HT-29 (cell line): ENCODE measurements at places on chromosomes 4 and X. TPM values are rescaled to one million over a fixed set of nuclear protein-coding genes. Genes with fewer than 3 reads are reported as not detected.
A peak's percentile ranks its signal among the peaks of the same experiment; 100 is the strongest.

LRAT gene
- not detected in 2 replicates for total RNA-seq

PCDH11X gene
- total RNA-seq, result not detected in 2 replicates

SSX1 gene
- not detected in 2 replicates for total RNA-seq

FRG2 gene
- not detected in 2 replicates for total RNA-seq

DNA sequence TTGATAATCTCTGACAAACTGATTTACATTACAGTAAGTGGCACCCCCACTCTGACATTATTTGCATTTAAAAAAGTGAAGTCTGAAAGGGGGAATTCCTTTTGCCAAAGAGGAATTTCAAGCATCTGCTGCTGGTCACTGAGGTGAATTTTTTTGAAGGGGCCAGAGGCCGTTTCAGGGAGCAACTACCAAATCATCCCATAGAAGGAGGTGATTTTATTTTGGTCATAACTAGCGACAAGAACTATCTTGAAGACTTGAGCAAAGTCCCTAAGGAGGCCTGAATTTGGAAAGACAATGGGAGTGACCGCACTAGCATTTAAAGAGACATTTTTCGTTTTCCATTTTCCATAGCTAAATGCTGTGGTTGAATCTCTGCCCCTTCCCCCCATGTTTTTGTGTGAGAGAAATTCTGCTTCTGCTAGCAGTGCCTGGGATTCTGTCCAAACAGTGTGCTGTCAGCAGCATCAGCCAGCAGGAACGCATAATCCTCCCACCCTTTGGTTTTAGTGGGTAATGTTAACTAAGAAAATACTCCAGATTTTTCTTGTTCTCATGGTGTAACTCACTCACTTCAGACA, 110.1 kb upstream of the MED14 start:
- no peak for DNase-seq

DNA sequence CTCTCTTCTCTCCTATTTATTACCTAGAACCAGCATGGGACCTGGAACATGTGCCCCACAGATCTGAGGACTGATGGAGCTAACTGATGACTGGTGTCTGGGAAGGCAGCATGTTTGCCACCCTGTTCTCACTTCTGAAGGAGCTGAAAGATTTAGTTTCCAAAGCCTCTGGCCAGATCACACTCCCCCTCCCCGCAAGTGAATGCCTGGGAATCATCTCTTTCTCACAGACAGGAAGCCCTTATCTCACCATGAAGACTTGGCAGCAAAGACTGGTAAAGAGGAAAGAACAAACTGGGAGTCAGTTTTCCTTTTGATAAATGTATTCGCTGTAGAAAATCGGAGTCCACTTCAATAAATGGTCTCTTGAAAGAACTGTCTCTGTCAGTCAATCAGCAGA, 21.0 kb upstream of the PCYT1B start:
- no peak for DNase-seq

DNA sequence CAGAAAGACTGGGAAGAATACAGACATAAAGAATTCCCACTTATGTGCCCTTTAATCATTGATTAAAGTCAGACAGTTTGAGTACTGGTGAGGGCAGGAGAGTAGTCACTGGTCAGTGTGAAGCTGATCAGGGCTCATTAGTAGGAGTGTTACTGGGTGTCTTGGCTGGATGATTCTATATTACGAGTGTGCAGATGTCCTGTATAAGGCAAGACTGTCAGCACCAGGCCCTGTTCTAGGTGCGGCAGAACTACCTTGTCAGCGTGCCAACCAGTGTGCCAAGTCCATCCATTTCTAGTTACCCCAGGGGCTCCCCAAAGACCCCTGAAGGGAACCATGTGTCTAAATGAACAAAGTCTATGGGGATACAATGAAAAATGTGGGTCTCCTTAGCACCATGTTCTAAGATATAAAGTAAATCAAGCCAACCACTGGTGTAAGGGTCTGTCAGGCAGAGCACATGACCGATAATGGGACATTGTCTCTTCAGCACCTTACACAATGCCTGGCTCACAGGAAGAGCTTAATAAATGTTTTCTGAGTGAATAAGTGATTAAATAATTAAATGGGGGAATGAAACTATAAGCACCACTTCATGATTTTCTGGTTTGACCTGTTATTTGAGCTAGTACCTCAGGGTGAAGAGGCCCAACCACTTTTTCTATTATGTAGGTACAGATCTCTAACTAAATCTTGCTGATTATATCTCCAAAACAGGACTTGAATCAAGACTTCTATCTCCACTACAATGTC, 205.0 kb downstream of the CAMK2D start:
- peak; percentile 33 for DNase-seq

DNA sequence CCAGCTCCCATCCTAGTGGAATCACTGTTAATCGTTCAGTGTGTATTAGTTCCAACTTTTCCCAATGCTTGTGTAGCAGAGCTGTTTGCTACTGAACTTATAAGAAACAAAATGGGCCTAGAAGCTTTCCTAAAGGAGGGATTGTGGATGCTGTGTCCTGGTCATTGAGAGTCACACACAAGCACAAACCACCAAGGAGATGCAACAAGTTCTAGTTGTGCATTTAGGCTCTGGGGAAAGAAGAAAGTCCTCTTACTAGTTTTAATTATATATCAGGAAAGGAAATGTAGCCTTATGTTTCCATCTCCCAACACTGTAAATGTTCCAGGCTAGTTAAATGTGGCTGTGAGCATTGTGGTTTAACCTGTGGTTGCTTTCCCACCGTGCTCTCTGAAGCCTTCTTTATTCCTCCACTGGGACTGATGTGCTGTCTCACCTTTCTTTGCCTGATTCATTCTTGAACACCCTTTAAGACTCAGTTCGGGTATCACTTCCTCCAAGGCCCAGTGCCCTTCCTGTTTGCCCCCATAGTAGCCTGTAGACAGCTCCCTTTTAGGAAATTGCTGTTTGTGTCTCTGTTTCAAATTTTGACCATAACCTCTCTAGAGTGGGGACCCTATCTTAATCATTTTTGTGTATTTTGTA, 34.3 kb downstream of the ATP10D start:
- DNase-seq, result no peak

DNA sequence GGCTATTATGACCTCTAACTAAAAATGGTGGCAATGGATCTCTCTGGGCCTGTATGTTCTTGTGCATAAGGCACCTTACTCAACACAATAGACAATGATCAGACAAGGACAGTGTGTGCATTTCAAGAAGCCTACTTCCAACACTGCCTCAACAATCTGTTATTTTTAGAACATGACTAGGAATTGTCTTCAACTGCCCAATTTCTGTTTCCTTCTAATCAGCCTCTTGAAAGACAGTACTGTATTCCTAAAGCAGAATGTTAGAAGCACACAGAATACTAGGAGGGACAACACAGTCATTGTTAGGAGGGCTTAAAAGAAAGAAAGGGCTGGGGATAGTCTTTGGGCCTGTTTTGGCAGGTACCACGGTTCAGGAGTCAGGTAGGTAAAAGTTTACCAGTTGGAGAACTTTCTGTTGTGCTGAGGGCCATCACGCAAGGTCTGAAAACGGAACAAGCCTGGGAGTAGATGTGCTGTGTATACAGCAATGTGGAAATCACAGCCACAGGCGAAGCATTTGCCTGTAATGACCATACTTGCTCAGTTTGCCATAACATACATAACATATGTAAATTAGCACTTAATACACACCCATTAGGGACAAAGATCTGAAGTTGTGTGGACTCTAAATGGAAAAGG, 100.8 kb upstream of the ATXN3L start:
- no peak for DNase-seq
